Activated CD8-positive, alpha-beta memory T cell treated with anti-CD3 and anti-CD28 coated beads, Interleukin-2, amount 10 ng/mL, durations not matched to agents 7 days and 5 days (primary cell): ENCODE measurements at places on chromosomes 4 and X.

DNA sequence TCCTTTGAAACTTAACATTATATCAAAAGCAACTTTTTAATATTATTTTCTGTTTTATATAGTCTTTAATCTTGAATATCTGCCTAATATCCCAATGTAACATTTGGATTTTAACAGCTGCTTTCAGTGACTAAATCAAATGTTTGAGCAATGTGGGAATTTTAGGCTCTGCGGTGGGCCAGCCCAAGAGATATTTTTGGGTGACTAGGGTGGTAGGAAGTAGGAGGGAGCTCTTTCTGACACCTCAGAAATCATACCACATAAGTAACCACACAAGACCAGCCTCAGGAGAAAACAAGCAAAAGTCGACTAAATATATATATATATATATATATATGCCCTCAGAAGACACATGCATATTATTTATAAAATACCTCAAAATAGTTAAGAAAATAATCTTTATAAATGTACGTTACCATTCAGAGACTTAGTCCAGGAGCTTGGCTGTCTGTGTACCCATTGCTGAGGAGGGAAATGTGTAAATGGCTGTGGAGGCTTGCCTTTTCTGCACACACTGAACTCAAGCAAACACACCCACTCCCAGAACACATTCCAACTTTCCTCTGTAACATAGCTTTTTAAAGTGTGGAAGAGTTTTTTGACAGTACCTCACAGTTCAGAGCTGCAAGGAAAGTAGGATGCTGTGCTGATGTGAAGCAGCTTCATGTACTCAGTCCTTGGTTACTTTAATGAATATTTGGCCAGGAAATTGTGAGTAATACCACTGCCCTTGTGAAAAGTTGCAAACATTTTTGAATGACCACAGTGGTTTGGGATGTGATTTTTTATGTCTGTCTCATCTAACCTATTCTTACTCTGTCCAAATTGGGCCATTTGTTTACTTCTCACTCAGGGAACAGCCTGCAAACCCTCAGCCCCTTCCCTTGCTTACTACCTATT lies at the start of gene RTL3:
RTL3 (minus strand) TSS at position 484 of the 900 bp plus-strand sequence. CDS start 908 bp downstream, outside the sequence.
- no peak for DNase-seq

DNA sequence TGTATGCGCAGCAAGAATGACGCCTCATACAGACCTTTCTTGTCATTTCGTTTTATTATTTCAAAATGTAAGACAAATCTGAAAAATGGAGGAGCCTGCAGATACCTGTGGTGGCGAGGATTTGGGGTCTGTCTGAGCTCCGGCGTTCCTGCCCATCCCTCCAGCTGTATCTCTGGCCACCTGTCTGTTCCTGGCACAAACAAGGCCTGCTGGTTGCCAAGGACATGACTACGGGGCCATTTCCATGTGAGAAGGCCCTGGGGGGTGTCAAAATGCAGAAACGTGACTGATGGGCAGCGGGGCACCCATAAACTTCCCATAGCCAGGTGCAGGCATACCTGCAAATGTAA lies 591 bp upstream of the TSPAN7 start:
- DNase-seq = no peak

- DNase-seq = no peak
Observed at GRCh38 chr4:32841217-32841616, 2121.0 kb downstream of the PCDH7 start.

- no peak for DNase-seq
Observed at GRCh38 chr4:2689114-2689513, 67.0 kb downstream of the TNIP2 start.

- DNase-seq = no peak
Observed at GRCh38 chr4:61763682-61764081, 563.6 kb downstream of the ADGRL3 start.

- no peak for DNase-seq
Observed at GRCh38 chr4:77669946-77670590, 64.4 kb downstream of the CXCL13 start.

DNA sequence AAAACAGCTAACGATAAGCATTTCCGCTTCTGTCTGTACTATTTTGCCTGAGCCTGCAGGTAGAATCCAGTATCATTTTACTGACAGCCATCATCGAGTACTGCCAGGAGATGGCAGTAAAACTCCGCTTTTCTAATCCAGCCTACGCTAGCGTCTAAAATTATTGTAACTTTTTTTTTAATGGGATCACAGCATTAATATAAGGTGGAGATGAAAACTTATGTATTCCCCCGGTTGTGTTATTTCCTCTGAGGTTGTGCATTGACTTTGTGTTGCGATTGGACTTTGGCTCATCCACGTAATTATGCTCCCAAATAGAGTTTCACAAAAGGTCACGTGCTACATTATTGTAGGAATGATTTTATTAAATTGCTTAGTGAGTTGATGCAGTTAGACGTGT lies 248.1 kb downstream of the C4orf33 start:
- DNase-seq = no peak

- no peak for DNase-seq
Observed at GRCh38 chrX:149392921-149393320, 112.2 kb downstream of the IDS start.

DNA sequence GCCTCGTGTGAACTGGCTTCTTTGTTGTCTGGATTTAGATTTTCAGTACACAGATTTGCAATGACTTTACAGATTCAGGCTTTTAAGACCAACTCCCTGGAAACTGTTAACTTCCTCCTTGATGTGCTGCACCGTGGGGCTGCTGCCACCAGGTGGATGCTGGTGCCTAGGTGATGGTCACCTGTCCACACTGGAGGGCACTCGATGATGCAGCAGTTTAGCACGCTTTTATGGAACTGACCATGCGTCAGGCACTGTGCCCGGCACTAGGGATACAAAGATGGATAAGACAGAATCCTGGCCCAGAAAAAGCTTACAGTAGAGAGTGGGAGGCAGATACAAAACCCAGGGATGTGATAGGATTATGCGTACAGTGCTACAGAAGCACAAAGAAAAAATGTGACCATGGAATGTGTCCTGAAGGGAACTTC lies 180.7 kb downstream of the CEP135 start:
- DNase-seq = peak; percentile 42

GRCh38 chrX:116232833-116233232 lies 62.3 kb downstream of the AGTR2 start:
- no peak for DNase-seq

- DNase-seq = no peak
Observed at GRCh38 chr4:152000518-152000917, 239.7 kb upstream of the GATB start.

DNA sequence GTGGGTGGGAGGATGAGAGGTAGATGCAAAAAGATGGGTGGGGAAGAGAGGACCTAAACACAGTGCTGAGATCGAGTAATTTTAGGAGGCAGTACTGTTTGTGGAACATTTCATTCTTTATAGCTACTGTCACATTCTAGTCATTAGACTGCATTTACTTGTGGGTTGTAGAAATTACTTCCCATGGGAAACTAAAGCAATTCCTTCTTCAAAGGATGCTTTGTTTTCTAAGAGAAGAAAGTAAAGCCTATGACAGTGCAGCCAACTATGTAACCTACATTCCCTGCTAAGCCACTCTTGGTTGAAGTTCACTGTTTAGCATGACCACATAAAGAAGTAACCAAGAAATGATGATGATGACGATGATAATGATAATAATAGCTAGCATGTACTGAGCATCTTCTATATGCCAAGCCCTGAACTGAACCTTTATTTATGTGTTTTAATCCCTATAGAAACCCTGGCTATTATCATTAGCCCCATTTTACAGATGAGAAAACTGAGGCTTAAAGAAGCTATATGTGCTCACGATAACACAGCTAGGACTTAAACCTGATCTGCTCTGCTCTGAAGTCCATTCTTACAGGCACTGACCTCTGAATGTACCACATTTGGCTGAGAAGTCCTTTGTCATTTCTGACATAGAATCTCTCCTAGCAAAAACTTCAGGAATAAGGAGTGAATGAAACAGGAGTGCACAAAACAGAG lies 114.5 kb upstream of the KIT start:
- DNase-seq = no peak

DNA sequence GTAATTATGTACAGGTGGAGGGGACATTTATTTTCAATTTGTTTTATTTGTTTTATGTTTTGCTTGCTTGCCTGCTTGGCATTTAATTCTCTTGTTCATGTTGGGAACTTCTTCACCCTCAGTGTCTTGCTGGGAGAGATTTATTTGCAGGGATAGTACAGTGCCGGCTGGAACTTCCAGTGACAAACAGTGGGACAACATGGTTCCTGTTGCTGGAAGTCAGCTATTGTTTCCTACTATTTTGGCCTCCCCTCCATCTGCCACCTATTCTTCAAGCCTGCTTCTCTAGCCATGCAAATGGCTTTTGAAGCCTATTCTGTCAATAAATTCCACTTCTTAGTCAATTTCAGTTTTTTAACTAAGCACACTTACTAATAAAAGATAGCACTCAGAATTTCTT lies 105.4 kb upstream of the BANK1 start:
- DNase-seq = no peak

DNA sequence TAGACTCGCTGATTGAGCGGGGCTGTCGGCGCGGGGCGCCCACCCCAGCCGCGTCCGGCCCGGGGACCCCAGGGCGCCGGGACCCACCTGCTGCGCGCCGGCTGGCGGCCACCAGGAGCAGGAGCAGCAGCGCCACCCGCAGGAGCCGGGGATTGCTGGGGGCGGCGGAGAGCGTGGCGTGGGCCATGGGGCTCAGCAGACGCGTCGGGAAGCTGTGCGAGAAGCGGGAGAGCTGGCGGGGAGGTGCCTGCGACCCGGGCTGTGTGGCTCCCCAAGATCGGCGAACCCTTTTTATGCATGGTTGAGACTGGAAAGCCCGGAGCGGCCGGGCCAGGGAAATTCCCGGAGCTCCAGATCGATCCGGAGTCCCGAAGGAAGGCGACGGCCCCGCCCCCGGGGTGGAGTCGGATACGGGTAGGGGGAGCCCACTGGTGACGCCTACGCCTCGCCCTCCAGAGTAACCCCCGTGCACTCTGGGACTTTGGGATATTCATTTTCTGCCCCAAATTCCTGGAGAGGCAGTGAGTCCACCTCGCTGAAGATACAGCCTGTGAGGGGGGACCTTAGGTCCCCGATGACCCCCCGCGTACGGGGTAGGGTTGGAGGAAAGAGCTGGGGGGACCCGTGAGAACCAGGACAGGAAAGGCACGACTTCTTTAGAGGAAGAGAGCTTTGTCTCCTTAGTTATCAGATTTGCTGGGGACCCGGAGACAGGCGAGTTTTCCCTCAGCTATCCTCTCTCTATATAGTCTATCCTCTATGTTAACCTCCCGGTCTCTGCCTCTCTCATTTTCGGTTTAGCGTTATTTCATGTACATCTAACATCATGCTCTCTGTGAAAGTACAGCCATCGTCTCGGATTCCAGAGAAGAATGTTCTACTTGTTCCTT lies at the start of gene CXCL3:
CXCL3 (minus strand) TSS at position 265 of the 890 bp plus-strand sequence; CDS start at position 187, 78 bp downstream.
- no peak for DNase-seq

- DNase-seq = no peak
Observed at GRCh38 chrX:68273887-68274286, 159.4 kb downstream of the OPHN1 start.

DNA sequence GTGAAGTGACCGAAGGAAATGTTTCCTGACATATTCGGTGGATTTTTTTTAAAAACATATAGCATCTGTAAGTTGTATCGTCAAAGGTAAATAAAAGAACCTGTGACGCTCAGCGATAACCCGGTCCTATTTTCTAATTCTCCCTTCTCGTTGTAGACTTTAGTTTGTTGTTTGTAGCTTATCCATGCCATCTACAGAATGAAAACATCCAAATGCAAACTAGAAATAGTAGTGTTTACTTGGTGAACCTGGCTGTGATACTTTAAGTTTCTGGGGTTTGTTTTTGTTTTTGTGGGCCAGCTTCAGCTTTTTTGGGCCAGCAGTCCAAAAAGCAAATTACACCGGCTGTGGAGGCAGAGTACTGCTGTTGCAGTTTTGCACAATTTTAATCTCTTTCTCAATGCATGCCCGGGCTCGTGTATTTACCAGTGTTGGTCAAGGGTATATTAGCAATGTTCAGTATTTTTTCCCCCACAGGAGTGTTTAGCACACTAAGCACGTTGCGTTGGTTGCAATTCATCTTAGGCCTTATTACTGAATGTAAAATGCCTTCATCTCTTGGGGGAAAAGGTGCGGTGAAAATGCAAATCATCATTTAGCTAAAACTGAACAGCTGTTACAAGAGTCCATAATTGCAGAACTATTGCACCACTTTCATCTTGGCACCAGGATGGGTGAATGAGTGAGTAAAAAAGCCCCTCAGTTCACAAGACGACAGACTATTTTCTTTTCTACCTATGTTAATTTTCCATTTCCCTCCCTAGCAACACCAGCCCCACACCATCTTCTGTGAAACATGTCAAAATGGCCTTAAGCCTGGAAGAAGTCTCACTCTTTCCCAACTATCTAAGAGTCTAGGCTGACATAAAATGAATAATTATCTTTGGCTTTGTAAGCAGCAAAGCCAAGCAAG lies 1.7 kb upstream of the CNOT6L start:
- no peak for DNase-seq

DNA sequence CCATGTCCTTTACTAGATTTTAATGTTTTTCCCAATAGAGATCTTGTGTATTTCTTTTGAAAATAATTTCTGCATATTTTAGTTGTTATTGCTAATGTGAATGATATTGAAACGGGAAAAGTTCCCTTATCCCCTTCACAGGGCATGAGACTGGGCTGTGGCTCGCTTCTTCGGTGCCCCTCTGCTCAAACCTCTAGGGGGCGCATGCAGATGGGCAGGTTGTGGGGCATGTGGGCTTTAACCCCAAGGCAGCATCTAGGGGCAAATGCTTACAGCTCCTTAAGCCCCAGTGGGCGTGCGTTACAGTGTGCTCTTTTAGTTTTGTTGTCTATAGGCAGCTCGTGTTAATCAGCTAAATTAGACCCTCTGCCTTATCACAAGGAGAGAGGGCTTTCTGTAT lies 194.7 kb downstream of the OPHN1 start:
- no peak for DNase-seq

DNA sequence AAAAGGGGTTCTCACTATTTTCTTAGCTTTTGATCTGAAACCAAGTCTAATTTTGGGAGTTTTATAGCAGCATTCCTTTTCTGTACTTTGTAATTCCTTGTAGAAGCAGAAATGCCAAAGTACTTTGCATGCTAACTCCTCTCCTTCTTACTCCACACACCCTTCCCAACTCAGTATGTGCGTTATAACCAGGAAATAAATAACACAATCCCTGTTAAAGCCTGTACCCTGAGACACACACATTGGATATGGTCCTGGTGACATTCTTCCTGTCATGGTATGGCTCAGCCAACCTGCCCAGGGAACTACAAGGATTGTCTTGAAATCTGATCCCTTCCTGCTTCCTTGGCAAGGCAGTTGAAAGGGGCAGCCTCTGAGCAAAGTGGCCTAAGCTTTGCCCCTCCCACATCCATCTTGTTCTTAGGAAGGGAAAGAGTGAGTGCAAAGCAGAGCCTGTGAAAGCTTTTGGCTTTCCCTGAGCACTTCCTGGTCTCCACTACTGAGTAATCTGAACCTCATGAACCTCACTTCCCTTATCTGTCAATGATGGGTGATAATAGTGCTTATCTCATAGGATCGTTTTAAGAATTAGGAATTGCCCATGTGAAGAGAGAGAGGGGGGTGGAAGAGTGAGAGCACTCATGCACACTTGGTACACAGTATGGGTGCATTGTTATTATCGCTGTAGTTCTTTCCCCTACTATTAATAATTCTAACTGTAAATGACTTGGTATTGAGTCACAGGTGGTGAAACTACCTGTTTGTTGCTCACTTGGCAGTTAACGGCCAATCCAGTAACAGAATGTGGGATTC lies 109.3 kb downstream of the AFF2 start:
- DNase-seq = no peak
